ENCODE measurements at places on chromosomes 11 and 22.

- no peak for DNase-seq
These were observed 104.5 kb downstream of the CHST1 start for GRCh38 chr11:45560913-45561281.

- DNase-seq = peak; percentile 24
These were observed 13.4 kb downstream of the CKAP5 start for GRCh38 chr11:46832511-46833214.

- DNase-seq = no peak
These were observed 769 bp upstream of the CDC42EP1 start for GRCh38 chr22:37559521-37559900.

- no peak for DNase-seq
These were observed 231.1 kb upstream of the MPPED2 start for GRCh38 chr11:30816959-30817880.

- no peak for DNase-seq
These were observed 9.1 kb upstream of the P4HA3 start for GRCh38 chr11:74320538-74320937.

GRCh38 chr22:30885001-30885366, 83.6 kb downstream of the MORC2 start:
- DNase-seq = no peak

GRCh38 chr22:22689621-22690345, 45.4 kb downstream of the GGTLC2 start:
- no peak for DNase-seq

- no peak for DNase-seq
These were observed 19.5 kb upstream of the FADD start for GRCh38 chr11:70183483-70184176.

GRCh38 chr22:39913886-39914285, 13.0 kb downstream of the GRAP2 start:
- no peak for DNase-seq

DNA sequence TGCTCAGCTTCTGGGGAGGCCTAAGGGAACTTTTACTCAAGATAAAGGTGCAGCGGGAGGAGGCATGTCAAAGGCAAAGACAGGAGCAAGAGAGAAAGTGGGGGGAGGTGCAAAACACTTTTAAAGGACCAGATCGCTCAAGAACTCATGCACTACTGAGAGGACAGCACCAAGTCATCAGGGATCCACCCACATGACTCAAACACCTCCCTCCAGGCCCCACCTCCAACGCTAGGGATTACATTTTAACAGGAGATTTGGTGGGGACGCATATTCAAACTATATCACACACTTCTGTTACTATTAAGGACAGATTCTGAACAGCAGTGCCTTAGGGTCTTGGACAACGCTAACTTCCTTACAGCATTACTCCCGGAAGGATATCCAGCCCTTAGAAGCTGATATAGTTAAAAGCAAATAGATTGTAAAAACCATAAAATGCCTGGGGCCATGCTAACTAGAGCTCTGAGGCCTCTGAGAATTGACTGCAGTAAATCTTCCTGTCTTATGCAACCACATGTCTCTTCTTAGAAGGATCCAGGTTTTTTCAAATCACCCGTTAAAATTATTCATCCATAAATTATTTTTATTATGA, 16.7 kb upstream of the ZC3H12C start:
- peak; percentile 70 for DNase-seq

- no peak for DNase-seq
These were observed 68.3 kb downstream of the ARHGEF12 start for GRCh38 chr11:120404495-120404894.

DNA sequence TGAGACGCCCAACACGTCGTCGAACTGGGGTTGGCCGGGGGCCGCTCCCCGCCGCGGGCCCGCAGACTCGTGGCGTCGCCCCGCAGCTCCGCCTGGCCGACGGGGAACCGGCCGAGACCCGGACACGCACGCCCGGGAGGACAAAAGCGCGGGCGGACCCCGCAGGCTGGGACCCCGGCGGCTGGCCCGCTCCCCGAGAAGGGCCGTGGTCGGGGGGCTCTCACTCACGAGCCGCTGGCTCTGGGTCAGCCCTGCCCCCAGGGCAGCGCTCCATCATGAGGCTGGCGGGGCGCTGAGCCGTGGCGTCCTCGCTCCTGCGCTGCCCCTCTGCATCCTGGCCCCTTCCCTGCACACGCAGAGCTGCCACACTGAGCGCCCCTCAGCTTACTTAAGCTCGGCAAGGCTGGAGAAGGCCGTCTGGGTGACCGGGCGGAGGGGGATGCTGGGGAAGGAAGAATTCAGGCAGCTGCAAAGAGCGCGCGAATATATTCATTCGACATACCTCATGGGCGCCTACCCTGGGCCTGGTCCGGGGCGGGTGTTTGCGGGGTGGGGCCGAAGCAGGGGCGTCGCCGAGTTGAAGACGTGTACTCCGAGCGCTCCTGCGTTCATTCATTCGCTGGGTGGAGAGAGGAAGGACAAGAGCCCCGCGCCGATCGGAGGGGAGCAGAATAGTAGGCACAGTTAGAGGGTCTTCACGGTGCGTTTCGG, 579 bp upstream of the CYB5R2 start:
- DNase-seq = no peak

DNA sequence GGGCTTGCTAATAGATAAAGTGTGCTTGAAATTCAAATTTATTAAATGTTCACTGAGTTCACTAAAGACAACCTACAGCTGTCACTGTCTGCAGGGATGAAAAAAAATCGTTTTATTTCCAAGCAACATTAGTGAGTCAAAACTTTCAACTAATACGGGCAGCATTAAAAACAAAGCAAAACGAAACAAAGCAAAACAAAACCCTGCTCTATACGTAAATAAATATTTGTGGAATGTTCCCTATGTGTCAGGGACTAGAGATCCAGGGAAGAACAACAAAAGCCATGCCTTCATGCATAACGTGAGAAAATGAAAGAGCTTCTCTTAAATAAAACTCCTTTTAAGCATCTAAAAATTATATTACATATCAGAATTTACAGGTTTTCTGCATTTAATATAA, 553 bp downstream of the NAALAD2 start:
- DNase-seq = no peak

GRCh38 chr22:28034760-28035401, 115.8 kb upstream of the PITPNB start:
- no peak for DNase-seq
